Esophagus squamous epithelium (tissue), 5 donors: ENCODE measurements at places on chromosomes 2 and 18.

- DNase-seq = no peak
Measured at GRCh38 chr18:6333981-6334380, 80.7 kb downstream of the L3MBTL4 start.

DNA sequence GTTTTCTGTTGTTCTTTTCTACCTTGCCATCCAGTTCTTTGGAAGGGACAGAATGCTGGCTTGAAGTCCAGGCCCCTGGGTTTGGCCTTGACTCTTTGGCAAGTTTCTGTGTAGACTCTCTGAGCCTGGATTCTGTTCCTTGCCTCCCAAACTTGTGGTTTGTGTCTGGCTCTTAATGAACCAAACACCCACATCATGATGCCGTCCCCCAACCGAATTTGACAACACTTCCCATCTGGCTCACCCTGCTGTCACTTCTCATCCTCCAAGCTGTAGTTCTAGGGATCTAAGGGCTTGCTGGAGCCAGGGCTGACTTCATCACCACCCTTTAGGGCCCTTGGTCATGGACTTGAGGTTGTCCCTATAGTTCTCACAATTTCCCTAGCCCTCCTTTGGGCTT lies 68.9 kb upstream of the CELF4 start:
- DNase-seq = no peak

GRCh38 chr2:37271376-37272067 lies 40.1 kb downstream of the NDUFAF7 start:
- DNase-seq = no peak

DNA sequence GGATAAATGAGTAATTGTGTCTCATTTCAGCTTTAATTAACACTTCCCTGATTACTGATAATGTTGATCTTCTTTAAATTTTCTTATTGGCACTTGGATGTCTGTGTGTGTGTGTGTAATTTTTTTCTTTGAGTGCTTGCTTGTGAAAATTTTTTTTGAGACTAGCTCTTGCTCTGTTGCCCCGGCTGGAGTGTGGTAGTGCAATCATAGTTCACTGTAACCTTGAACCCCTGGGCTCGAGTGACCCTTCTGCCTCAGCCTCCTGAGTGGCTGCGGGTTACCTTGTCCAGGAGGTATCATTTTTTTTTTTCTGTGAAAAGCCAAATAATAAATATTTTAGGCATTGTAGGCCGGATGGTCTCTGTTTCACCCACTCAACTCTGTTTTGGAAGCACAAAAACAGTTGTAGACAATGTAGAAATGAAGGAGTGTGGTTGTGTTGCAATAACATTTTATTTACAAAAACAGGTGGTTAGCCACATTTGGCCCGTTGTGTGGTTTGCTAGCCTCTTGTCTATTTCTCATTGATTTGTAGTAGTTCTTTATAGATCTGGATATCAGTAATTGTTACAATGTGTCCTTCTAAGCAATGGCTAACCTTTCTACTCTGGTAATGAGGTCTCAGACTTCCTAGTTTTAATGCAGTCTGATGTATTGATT lies 7.9 kb downstream of the IL1RL2 start:
- no peak for DNase-seq

- no peak for DNase-seq
Measured at GRCh38 chr2:233108611-233109490, 48.7 kb downstream of the INPP5D start.

DNA sequence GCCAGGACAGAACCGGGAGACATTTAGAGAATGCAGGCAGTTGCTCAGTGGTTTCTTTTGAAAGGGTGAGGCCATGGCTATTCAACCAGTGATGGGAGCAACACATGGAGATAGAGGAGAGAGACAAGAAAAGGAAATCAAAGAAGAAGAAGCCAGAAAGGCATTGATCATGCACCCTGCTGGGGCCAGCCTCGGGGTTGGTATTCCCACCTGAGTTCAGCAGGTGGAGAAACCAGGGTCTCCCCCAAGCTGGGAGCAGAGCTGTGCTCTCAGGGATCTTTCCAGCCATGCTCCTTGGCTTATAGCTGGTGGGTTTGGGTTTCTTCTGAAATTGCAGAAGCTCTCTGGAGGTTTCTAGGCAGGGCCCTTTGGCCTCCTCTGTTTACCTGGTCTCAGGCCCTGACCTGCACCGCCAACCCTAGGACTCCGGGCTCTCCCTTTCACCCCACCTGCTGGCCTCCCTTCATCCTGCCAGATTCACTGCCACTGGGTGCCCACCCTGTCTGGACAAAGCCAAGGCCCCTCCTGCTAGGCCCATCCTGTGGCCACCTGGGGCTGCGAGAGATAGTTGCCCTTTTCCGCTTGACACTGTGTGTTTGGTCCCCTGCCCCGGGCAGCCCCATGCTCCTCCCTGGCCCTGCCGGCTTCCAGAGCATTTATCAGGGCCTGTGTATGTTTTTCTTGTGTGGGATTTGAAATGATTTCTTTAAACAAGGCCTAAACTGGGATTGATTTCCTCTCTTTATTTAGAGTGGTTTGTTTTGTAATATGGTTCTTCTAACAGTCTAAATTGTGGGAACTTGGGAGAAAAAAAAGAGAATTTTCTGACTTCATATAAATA lies 126.7 kb downstream of the DDX1 start:
- no peak for DNase-seq

DNA sequence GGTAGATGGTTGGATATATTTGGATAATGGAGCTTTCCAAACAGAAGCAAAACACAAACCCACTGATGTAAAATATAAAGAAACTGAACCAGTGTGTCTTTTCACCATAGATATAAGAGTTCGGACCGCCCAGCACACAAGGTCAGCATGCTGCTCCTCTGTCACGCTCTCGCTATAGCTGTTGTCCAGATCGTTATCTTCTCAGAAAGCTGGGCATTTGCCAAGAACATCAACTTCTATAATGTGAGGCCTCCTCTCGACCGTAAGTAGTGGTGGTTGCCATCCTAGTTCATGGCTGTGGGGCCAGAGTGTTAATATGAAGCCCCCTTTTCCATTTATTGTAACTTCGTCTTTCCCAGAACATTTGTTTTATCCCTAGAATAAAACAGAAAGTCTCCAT lies 125.2 kb upstream of the LYPD6 start:
- DNase-seq = no peak

DNA sequence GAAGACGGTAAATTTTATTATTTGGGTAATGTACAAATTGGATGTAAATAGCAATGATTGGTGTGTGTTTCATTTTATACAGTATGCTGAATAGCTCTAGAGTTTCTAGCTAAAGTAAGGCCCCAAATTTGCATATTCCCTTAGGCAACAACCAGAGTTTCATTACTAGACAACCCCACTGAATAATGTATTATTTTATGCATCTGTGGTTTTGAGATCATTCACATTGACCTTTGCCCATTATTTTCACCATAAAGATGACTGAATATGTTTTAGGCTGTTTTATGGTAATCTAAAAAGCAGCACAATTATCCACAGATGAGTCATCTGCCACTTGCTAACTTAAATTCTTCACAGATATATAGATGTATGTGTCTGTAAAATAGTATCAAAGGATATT lies 44.5 kb upstream of the C2orf74 start:
- DNase-seq = no peak

DNA sequence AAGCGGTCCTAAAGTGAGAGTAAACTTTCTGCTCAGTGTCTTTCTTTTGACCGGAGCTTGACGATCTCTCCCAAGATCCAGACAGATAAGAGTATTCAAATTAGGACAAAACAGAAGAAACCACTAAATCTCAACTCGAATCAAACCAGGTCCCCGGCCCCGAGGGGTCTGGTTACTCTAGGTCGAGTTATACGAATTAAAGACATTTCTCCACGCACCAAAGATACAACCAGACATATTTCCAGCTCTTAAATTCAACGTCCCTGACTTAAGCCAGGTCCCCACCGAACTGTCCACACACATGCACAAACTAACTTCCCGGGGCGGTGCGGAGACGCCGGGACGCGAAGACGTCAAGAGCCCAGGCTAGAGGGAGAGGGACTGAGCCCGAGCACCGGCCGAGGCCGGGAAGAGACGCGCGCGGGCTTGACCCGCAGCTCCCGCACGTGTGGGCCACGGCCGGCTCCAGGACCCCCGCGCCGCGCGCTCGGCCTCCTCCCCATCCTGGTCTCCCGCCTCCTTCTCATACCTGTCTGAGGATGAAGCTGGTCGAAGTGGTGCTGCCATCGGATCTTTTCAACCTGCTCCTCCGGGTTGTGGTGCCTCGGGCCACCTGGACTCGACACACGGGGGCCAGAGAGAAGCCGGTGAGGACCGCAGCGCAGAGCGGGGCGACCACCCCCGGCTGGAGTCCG lies 896 bp downstream of the CACNB4 start:
- no peak for DNase-seq

DNA sequence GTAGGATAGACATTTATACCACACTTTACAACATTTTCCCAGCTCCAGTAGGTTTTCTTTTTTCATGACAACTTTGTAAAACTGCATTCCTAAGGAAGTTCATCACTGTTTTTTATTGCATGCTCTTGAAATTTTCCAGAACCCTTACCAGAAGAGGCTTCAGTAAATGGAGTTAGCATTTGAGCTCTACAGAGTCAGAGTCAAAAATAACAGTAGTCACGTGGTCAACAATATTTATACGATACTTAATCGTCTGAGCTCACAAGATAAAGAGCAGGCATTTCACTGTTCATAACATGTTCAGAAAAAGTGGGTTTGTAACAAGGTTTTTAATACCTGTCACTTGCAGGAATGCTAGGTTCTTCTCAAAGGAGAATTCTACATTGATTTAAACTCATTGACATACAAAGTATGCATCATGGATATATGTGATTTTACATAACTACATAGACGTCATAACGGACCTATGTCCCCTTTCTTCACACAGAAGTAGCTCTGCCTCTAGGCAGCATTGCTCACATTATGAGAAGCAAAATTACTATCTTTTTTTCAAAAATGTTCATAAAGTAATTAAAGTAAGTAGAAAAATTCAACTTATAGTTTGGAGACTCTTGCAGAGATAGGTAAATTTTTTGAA lies 187.0 kb upstream of the COL3A1 start:
- no peak for DNase-seq

DNA sequence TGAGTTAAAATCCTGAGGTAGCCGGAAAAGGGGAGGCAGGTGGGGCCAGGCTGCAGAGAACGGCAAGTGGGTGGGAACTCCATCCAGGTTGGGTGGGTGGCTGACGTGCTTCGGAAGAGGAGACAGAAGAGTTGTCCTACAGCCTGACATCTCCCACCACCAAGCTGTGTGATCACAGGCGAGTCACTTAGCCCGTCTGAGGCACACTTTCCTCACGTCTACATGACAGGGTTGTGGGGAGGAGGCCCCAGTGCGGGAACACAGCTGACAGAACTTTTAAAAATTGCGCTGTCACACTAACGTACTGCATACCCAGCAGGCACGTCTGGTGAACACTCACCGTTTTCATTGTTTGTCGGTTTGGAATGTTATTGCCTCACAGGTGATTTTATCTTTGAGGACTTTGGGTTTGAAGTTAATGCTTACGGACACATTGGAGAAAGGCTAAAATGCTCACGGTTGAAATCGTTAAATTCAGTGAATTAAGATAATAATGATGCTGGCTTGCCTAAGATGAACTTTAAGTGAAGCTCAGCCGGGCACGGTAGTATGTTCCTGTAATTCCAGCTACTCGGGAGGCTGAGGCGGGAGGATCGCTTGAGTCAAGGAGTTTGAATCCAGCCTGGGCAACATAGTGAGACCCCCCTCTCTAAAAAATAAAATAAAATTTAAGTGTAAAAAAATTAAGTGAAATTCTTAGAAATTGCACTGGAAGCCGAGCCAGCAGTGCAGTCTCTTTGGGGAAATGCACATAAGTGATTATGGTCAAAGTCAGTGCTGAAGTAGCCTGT lies 8.9 kb downstream of the EMILIN2 start:
- no peak for DNase-seq

DNA sequence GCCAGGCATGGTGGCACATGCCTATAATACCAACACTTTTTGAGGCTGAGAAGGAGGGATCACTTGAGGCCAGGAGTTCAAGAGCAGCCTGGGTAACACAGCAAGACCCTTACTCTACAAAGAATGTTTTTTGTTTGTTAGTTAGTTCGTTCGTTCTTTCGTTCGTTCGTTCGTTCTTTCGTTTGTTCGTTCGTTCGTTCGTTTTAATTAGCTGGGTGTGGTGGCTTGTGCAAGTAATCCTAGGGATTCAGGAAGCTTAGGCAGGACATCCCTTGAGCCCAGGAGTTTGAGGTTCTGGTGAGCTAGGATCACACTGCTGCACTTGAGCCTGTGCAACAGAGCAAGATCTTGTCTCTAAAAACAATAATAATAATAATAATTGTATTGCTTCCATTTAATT lies 98.7 kb downstream of the MARCO start:
- DNase-seq = no peak

DNA sequence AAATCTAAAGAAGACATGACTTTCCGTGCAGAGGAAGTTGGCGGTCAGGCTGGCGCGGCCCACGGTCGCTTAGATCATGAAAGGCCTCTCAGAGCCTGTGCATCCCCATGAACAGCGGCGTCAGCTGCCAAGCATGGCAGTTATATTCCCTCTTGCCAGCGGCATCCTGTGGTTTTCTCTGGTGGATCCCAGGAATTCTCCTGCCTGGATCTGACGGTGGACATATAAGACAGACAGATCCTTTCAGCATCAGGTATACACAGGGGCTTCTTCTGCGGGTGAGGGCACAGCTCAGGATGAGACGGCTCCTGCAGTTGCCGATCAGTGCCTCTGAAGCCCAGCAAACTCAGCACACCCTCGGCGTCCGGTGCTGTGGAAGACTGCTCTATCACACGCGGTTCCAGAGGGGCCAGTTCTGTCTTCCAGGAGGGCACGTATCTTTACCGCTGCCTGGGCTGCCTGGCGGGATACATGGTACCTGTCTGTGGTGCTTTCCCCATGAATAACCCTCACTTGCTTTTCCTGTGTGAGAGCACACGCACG lies 157.8 kb downstream of the LDLRAD4 start:
- no peak for DNase-seq

DNA sequence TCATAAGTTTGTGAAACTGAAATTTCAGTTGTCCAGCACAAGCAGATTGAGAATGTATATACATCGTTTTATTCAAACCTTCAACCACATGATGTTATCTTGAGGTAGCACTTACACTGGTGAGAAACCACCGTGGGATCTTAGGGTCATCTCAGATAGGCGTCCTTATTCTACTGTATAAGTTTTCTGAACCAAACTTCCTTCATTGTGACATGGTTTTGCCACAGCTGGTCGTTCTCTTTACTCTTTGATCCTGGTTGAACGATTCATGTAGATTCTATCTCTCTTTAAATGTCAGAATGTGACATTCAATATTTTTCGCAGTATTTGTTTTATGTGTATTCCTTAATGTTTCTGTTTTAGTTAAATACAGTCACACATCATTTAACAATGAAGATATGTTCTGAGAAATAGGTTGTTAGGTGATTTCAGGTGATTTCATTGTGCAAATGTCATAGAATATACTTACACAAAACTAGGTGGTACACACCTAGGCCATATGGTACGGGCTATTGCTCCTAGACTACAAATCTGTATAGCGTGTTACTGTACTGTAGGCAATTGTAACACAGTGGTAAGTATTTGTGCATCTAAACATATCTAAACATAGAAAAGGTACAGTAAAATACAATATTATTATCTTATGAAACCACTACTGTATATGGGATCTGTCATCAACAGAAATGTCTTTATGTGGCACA lies 17.9 kb upstream of the ARHGAP25 start:
- DNase-seq = no peak

- DNase-seq = no peak
Measured at GRCh38 chr2:110114831-110115255, 779 bp downstream of the MALL start.

- no peak for DNase-seq
Measured at GRCh38 chr2:79005216-79005615, 20.3 kb upstream of the REG3G start.

GRCh38 chr18:12282442-12283039 lies 25.5 kb upstream of the TUBB6 start:
- no peak for DNase-seq

GRCh38 chr2:112949456-112949855 lies 28.4 kb upstream of the IL36G start:
- DNase-seq = no peak

GRCh38 chr18:55147791-55148190 lies 188.5 kb upstream of the CCDC68 start:
- no peak for DNase-seq
